ENCODE measurements at places on chromosomes 5 and 9. TPM values are rescaled to one million over a fixed set of nuclear protein-coding genes. Genes with fewer than 3 reads are reported as not detected.

The LCN15 gene
- total RNA-seq = not detected

The FKTN gene
- total RNA-seq = 31.1 TPM

The CCDC192 gene
- total RNA-seq = not detected

The MYORG gene
- total RNA-seq = 12.7 TPM

The TCF7 gene
- total RNA-seq = 2.2 TPM

The SH3GL2 gene
- not detected for total RNA-seq

The SERINC5 gene
- 21.3 TPM for total RNA-seq

All from hair follicular keratinocyte (primary cell).